ENCODE measurements at places on chromosomes 2 and 18.

DNA sequence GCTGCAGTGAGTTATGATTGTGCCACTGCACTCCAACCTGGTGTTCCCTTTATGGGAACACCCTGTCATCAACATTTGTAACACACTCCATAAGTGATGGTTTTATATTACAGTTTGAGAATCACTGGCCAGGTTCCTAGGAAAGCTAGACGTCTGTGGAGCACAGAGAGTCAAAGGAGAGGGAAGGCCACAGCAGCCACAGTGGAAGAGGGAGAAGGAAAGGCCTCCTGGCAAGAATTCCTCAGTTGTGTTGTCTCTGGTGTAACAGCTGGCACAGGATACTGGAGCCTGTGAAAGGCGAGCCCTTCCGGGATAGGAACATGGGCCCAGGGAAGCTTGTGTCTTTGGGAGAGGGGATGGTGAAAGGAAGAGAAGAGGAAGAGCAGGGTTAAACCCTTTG, 360.5 kb upstream of the PIK3C3 start:
- DNase-seq, result no peak

DNA sequence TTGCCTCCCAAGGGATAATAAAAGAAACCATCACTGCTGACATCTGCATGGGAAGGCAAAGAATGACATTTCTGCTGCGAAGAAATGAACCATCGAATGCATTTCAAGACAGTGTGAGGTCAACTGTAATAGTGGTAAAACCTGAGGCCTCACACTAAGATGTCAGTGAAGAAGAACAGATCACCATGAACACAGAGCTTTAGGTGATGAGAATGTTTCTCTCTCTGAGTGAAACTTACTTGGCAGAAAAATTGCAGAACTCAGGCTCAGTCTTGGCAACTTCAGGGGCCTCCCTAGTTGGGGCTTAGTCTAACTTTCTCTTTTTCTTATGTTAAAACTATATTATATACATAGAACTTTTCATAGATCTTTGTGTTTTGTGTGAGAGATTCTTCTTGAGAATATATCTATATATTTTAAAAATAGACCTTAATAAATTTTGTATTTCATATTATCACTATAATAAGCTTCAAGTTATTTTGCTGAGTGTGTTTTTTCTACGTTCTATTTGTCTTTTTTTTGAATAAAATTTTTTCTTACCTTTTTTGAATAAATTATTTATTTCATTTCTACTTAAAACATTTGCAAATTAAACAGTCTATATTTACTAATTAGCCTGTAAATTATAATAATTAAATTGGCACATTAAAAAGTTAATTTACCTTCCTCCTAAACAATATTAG, 427.5 kb upstream of the TRIB2 start:
- no peak for DNase-seq

DNA sequence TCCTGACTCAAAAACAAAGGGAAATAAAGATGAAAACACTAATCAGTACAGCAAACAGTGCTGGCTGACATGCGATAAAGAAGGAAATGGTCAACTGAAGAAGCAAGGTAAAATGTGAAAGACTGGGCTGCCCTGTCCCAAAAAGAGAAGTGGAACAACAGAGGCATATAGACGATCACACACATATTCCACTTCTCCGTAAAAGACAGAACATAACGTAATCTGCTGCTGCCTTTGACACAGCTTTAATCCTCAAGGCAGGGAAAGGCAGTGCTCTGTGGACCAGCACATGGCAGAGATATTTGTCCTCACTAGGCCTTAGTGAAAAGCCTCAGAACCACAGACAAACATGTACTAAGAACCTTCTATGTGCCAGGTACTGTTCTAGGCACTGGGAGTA, 24.3 kb upstream of the REL start:
- no peak for DNase-seq

DNA sequence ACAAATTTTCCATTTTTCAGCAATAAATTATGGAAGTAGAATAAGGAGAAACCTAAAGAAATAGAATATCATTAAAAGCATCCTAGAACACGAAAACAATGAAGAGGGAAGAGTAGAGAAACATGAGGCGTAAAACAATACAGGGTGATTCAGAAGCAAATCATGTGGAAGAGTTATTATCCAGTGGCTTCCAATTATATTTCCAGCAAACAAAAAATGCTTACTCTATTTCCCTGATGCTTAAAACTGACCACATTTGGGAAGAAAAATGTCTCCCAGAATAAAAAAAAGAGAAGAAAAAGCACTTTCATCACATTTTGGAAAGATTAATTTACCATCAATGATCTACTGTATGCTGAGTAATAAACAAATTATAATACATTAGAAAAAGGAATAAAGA, 192.6 kb downstream of the CD226 start:
- no peak for DNase-seq

DNA sequence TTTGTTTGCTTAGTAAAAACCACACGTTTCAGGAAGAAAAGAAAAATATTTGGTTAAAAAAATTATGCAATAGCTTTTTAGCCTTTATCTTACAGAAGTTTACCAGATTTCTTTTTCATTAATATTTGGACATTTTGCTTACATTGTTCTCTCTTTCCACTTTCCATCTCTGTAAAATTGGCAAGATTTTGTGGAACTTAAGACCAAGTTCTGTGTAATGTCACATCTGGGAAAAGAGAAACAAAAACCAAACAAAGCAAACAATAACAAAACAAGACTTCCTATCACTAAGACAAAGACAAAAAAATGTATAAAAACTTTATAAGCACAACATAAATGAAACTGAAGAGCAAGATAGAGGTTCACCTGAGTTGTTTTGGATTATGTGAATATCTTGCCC, 1392.1 kb upstream of the CELF4 start:
- DNase-seq, result no peak

- no peak for DNase-seq
These were observed 95.9 kb upstream of the SIX2 start for GRCh38 chr2:45105050-45105582.
